ENCODE measurements at places on chromosomes 2 and 18.

- DNase-seq: no peak
Observed at GRCh38 chr18:39751161-39751560, 2185.6 kb upstream of the CELF4 start.

DNA sequence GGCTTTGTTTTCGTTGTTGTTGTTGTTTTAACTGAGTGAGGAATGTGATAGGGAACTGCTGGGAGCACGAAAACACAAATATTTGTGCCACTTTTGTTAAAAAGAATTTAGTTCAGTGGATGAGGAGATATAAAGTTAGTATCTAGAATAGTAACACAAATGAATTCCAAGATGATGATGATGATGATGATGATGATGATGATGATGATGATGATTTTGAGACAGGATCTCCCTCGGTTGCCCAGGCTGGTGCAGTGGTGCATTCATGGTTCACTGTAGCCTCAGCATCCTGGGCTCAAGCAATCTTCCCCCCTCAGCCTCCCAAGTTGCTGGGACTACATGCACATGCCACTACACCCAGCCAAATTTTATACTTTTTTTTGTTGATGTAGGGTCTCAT, 223.7 kb downstream of the DSEL start:
- DNase-seq: no peak

DNA sequence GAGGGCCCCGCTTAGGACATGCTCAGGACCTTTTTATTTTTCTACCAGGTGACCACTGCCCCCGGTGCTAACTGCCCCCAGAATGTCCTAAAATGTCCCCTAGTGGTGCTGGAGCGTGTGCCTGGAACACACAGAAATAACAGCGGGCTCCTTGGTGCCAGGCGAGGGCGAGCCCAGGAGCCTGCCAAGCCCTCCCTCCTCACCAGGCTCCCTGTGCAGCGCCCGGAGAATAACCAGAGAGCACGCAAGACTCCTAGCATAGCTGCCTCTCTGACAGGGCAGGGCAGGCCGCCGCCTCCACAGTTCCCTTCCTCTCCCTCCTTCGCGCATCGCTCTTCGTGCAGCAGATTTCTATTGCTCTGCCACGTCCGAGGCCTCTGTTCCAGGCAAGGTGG, 84.3 kb upstream of the ZNF516 start:
- DNase-seq: no peak

DNA sequence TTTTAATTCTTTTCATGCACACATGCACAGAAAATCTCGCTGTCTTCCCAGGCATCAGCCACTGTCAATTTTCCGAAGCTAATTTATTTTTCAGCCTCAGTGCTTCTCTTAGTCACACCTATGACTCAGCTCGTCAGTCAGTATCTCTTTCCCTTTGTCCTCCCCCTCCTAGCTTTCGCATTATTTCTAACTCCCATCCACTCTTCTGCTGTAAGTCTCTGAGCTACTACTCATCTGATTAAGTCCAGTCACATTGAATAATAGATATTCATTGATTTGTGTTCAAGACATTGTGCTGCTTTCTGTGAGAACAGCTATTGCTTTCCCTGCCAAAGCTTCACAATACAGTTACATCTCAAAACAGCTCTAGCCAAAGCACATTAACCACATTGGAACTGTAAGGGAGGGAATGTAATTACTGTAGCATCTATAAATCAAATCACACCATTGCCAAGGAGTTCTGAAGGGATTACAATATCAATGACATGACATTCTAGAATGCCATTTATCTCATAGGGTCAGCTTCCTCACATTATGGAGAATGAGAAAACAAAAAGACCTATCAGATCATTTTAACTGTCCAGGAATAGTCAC, 89.4 kb downstream of the SCN3A start:
- peak; percentile 46 for DNase-seq

DNA sequence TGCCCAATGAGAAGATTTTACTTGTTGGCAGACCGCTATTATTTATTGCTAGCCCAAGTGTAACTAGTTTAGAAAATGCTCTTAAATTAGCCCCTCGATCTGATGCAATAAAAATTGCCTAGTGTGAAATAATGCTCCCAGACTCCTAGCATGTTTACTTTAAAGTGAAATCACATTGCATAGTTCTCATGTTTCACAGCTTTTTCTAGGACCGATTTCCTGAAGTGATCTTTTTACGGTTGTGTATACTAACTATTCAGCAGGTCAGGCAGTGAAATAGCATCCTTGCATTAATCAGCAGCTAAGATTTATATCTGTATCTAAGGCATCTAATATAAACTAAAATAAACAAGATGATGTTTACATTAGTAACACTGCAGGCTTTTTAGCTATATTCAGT, 52.4 kb downstream of the PMS1 start:
- no peak for DNase-seq

- DNase-seq: no peak
Observed at GRCh38 chr2:220275454-220275853, 648.0 kb downstream of the SLC4A3 start.

GRCh38 chr18:11419338-11419737, 190.1 kb upstream of the SLC35G4 start:
- no peak for DNase-seq

GRCh38 chr2:86455181-86455580, 14.0 kb downstream of the KDM3A start:
- DNase-seq: no peak

DNA sequence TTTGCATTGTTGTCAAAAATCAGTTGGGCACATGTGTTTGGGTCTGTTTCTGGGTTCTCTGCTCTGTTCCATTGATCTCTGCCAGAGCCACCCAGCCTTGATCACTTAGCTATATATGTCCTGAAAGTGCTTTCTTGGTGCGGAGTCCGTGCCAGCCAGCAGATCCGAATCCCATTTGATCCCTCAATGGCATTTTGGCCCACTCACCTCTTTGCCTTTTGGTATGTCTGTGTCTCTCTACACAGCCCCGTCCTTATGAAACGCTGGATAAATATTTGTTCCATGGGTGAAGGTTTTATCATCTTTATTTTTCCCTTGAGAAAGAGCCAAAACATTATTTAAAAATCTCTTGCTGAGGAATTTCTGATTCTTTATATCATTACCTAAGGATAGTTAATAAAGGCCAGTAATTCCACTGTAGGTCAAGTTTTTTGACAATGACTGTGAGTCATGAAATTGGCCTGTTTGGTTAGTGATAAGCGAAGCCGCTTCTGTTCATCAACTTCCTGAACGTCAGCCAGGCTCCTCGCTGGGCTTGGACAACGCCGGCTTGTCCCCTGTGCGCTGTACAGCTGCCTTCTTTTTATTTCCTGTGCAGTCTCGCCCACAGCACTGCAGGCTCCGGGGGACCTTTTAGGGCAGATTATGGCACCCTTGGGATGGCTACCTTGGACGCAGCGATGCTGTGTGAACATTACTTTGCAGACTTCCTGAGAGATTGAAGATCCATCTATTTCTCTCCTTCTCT, 24.9 kb downstream of the MTCL1 start:
- DNase-seq: peak; percentile 68

DNA sequence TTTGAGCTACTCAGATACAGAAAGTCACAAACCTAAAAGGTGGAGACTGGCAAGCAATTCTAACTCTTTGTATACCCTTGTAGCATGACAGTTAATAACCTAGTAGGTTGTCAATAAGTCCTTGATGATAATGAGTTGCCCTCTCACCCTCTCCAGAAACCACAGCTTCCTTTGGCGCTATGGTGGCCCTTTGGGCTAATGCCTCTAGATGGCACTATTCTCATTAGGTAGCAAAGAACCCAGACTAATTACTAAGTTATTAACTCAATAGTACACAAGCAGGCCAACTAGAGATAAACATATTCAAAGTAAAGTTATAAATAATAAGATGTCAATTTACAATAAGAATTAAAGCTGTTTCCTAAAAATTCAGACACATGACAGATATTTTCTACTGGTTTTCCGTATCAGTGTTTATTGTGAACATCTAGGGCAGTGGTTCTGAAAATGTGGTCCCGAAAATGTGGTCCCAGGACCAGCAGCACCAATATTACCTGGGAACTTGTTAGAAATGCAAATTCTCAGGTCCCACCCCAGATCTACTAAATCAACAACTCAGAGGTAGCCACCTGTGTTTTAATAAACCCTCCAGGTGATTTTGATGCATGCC, 41.1 kb downstream of the LDAH start:
- peak; percentile 8 for DNase-seq

GRCh38 chr2:45154144-45154543, 144.9 kb upstream of the SIX2 start:
- no peak for DNase-seq

DNA sequence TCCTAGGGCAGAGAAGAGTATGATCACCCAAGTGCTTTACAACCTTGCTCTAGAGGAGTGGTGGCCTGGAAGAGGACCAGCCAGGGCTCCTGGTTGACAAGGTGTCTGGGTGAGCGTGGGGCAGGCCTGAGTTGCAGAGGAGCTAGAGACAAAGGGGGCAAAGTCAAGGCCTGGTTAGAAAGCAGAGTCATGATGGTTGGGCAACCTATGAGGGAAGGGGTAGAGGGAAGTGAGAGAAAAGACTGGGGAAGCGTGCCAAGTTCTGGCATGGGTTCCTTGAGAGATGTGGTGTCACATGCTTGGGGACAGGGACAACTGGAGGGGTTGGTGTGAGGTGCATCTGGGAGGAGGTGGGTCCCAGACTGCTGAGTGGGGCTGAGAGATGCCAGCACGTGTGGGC, 13.5 kb downstream of the ZFP36L2 start:
- DNase-seq: no peak

- peak; percentile 18 for DNase-seq
Observed at GRCh38 chr18:64720781-64721464, 572.0 kb upstream of the LINC00305 start.

DNA sequence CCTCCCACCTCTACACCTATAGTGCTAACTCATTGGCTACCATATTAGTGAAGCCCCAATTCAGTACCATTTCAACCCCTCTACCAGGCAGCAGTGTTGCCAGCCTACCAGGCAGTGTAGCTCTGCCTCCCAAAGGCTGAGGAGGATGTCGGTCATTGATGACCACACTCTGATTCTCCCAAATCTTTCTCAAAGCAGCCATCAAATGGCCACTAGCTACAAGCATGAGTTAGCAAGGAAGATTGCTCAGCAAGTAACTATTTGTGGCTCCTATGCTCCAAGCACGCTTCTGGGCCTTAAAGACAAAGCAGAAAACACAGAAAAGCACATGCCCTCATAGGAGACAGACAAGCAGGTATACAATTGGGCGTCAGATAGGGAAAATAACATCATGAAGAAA, 42.7 kb upstream of the AFF3 start:
- no peak for DNase-seq

GRCh38 chr2:19866771-19867170, 35.0 kb downstream of the TTC32 start:
- DNase-seq: no peak

DNA sequence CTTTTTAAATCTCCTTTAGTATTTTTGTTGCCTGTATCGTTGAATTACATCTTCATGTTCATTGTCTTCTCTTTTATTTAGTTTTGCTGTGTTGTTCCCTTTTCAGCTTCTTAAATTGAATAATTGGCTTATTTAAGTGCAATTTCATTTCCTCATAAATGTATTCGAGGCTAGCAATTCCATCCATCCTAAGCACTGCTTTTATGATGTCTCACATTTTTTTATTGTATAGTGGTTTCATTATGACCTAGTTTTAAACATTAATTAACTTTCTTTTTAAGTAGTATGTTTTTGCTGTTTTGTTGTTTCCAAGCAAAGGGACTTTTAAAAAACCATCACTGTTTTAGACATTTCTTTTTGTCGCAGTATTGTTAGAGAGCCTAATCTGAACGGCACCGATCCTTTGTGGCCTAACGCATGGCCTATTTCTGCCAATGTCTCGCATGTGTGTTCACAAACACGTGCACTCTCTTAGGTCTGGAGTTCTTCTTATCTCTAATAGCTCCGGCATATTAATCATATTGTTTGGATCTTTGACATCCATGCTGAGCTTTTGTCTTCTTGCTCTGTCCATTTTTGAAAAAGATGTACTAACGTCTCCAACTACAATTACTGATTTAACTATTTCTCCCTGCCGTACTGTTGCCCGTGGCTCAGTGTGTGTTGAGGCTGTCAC, 59.6 kb upstream of the ZNF516 start:
- DNase-seq: no peak

GRCh38 chr2:190532581-190532980, 1.9 kb downstream of the NEMP2 start:
- no peak for DNase-seq

- no peak for DNase-seq
Observed at GRCh38 chr2:95106081-95106480, 15.5 kb downstream of the MRPS5 start.

Measured in NCI-H446 (cell line).